ENCODE measurements at places on chromosomes 11 and 22.
A peak's percentile ranks its signal among the peaks of the same experiment; 100 is the strongest.

DNA sequence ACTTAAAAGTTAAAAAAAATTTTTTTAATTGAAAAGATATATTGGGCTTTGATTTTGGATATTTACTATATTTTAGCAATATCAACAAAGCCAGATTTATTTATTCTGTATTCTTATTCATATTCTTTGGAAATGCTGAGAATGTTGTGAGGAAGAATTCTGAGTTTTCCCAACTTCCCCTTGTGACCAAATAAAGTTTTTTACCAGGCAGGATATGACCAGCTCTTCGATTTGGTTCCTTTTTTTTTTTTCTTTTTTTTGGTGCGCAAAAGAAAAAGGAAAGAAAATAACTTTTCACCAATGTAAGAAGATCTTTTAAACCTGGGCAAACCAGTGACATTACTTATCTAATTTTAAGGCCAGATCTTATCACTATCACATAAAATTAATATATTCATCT is 12.9 kb downstream of the TCP11L1 start:
- no peak for DNase-seq

- DNase-seq = no peak
Measured at GRCh38 chr11:120057028-120057330, 80.9 kb downstream of the TRIM29 start.

GRCh38 chr11:102592634-102593581 is 32.2 kb downstream of the MMP20 start:
- DNase-seq = peak; percentile 36

- no peak for DNase-seq
Measured at GRCh38 chr11:93512949-93513667, 30.1 kb downstream of the SMCO4 start.

- peak; percentile 48 for DNase-seq
Measured at GRCh38 chr11:120108154-120108784, 29.6 kb downstream of the TRIM29 start.

DNA sequence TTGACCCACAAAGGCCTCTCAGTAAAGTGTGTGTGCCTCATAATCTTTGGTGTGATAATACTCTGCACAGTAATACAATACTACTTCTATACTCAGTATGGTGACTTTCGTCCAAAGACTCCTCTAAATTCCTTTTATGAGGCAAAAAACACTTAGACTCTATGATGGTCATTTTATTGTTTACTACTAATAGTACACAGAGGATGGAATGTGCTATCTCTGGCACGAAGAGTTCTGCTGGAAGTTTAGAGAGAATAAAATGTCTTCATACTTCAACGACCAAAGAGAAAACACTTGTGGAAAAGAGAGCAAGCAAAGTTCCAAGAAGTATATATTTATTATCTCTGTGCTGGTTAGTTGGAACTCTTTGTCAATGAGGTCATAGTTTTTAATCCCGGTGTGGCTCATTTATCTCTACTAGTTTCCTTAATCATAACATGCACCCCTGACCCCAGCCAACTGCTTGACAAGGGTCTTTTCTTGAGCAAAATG is 7.5 kb upstream of the CSTF3 start:
- DNase-seq = peak; percentile 22

- no peak for DNase-seq
Measured at GRCh38 chr11:36588099-36588498, 6.2 kb upstream of the IFTAP start.

GRCh38 chr11:120929664-120930154 is 94.2 kb upstream of the TBCEL start:
- peak; percentile 48 for DNase-seq

DNA sequence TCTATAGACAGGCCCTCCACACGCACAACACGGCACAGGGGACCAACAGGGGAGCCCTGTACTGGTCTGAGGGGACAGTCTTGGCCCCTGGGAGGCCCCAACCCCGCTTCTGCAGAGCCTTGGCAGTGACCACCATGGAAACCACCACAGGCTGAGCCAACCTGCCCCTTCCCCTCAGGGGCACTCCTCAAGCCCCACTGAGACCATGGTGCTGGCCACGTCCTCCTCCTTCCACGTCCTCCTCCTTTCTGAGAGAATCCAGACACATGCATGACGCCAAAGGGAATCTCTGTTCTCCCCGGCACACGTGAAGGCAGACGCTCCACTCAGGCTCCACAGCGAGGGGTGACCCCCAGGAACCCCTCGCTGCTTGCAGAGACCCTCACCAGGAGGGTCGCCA is 2.7 kb downstream of the BRD1 start:
- DNase-seq = no peak

DNA sequence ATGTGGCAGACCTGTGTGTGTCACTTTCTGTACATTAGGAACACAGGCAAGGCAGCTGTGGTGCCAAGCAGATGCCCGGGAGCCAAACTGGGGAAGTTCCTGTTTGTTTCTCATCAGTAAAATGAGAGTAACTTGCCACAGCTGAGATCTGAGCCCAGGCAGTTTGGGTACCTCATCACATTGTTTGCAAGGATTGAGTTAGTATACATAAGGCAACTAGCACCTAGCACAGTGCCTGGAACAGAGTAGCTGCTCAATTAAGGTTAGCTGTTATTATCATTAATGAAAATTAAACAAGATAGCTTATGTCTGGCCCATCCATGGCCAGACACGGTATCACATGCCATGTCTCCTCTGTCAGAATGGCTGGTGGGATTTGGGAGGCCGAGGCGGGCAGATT is 7.8 kb downstream of the SOX10 start:
- DNase-seq = no peak

DNA sequence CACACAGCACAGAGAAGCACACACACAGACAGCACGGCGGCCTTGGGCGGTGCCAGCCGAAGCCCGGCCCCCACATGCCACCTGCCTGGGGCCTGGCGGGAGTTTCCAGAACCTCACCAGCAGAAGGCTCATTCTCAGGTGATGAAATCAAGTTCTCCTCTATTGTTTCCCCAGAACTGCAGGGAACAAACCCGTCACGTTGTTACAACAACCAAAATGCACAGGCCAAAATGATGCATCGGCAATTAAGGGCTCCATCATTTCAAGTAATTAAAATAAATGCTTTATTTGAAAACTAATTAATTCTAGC is 30.8 kb downstream of the GNB1L start:
- no peak for DNase-seq

DNA sequence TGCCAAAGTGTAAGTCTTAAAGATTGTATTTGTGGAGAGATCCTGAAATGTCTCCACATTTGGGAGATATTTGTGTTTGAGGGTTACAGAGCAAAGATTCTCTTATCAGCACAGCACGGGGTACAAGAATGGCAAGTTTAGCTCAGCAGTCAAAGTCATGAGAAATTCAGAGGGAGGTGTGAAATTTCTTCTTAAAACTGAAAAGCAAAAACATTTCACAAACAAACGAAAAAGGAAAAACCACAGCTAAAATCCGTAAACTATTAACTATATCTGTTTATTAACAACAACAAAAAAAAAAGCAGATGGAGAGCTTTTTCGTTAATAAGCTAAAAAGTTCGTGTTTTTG is 40.9 kb upstream of the ETS1 start:
- no peak for DNase-seq

GRCh38 chr11:15667127-15667725 is 552.5 kb downstream of the INSC start:
- DNase-seq = peak; percentile 52

- DNase-seq = peak; percentile 60
Measured at GRCh38 chr11:13260963-13261588, 16.5 kb upstream of the BMAL1 start.

DNA sequence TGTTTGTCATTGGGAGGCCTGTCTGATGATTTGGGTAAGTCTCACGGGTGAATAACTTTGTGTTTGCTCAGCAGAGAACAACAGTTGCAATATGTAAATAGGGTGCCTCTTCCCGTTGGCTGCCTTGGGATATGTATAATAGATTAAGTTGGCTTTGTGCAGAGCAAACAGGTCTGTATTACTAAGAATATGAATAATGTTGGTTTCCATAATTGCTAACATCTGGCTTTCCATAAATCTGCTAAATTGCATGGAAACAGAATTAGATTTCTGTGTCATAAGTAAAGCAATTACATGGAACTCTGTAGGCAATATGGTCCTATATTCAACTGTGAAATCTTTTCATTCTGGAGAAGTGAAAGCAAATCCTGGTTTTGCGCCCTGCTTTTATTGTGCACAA is 636.0 kb upstream of the ANO5 start:
- DNase-seq = no peak

GRCh38 chr22:49251371-49251770 is 576.3 kb downstream of the BRD1 start:
- no peak for DNase-seq

DNA sequence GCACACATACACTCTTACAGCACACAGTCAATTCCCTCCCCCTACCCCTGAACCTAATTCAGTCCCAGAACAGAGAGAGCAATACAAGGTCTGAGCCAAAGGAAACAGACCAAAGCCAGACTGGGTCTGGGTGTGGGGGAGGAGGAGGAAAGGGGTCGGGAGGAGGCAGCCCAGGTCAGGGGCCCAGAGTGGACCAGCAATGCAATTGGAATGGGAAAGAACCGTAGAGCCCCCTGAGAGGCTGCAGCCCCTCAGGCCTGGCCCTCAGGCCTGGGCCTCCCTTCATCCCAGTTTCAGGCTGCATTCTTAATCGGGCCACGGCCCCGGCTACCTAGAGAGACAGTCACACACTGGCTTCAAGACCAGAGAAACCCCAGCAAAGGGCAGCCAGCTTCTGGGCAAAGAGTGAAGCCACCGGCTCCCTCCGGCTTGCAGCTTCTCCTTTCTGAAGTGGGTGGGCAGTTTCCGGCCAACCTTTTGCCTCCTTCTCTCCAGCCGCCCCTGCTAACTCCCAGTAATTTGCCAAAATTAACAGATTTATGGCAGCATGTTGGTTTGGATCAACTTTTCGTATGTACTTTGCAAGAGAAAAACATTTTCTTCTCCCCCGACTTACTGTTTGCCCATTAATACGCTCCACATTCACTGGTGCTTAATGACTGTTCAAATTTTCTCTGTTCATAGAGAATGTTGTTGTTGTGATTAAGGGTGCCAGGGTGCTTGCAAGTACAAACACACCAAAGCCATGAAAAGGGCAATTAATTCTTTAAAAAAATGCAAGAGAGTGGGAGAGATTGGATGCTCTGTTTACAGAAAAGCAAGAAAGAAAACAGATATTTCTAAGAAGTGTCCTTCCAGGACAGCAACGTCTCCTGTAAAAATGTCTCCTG is 488.3 kb downstream of the MN1 start:
- DNase-seq = no peak

- peak; percentile 64 for DNase-seq
Measured at GRCh38 chr11:35619116-35619854, 1.0 kb downstream of the FJX1 start.

DNA sequence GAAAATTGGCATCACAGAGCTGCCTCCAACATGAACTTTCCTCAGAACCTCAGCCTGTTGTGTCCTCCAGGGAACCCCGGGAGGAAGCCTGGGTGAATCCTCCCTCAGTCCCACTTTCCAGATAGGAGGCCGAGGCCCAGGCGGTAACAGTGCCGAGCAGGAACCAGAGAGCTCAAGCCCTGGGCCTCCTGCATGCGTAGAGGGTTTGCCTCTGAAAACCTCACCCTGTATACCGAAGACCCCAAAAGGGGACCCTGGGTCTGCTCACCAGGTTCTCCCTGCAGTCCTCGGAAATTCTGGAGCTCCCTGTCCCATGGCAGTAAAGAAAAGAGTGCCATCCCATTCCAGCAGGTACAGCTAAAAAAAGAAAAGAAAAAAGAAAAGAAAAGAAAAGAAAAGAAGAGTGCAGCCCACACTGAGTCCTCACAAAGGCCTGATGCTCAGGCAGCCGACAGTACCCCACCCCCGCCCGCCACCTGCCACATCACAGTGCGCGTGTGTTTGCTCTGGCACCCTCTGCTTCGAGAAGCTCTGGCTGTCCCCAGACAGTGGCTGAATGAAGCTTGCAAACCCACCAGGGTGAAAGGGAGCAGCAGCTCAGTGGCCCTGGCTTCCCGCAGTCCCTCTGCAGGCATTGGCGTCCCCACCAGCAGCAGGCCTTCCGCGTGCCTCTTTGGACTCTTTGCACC is 28.4 kb upstream of the FADD start:
- DNase-seq = no peak

- no peak for DNase-seq
Measured at GRCh38 chr22:27959335-27960090, 40.5 kb upstream of the PITPNB start.

DNA sequence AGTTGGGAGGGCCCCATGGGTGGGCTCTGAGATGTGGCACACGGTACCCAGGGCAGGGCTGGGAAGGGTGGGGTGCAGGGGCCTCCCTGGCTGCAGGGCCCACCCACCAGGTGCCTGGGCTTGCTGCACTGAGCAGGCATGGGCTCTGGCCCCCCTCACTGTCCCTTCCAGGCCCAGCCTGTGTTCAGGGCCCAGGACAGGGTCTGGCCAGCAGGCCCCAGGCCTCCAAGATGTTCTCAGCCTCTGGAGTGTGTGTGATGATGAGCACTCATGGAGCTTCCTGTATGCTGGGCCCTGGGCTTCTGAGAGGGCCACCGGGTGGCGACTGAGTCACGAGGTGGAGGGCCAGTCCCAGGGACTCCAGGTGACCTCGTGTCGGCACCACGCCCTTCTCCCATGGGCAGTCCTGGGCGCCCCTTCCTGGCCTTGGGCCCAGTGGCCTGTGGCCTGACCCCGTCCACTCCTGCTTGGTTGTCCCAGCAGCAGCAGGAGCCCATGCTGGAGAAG is 55.9 kb upstream of the CCDC188 start:
- peak; percentile 32 for DNase-seq

DNA sequence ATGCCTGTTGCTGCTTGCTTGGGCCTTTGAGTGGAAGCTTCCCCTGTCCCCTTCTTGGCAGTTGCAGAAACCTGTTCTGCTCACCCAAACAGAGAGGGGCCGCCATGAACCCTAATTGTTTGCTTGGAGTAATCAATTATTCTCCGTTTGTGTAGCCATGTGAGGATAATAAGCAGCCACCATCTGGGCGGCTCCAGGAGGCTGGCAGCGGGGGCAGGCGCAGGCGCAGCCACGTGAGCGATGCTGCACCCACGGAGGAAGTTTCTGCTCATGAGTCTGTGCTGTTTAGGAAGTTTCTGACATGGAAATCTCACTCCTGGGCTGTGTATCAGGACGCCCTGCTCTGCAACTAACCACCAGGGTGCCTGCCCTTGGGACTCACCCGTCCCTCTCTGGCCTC is 90.1 kb downstream of the MPPED1 start:
- no peak for DNase-seq

GRCh38 chr22:46031965-46032851 is 55.2 kb upstream of the WNT7B start:
- no peak for DNase-seq

DNA sequence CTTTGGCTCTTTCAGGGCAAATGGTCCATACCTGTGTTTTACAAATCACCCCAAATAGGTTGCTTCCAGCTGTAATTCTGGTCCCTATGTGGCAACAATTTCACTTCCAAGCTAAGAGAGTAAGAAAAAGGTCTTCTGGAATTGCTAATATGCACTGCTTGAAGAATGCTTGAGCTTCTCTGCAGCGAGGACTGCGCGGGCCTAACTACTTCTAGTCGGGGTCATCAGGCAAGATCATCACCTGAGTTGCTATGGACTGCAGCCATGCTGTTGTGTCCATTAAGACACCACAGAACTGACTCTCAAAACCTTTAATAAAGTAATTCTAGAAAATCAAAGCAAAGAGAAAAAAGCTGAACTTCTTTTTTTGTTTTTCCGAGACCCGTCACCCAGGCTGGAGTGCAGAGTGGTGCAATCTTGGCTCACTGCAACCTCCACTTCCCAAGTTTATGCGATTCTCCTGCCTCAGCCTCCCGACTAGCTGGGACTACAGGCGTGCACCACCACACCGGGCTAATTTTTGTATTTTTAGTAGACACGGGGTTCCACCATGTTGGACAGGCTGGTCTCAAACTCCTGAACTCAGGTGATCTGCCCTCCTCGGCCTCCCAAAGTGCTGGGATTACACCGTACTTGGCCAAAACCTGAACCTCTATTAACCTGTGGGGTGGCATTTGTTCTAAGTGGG is 2.2 kb downstream of the JOSD1 start:
- DNase-seq = no peak

- DNase-seq = peak; percentile 20
Measured at GRCh38 chr22:29944339-29944738, 61.4 kb downstream of the MTMR3 start.

All from EL (cell line).